Mucosa of descending colon (tissue), 3 donors: ENCODE measurements at places on chromosomes 3 and 15. TPM values are rescaled to one million over a fixed set of nuclear protein-coding genes. Genes with fewer than 3 reads are reported as not detected.

The SLC9C1 gene
- total RNA-seq, result 0.96 TPM

The DRD3 gene
- total RNA-seq, result not detected

The IQCH gene
- 3.0 TPM for total RNA-seq

The ZSCAN2 gene
- 9.4 TPM for total RNA-seq

The ATP10A gene
- 2.7 TPM for total RNA-seq

The RHCG gene
- not detected for total RNA-seq

The SERPINI2 gene
- not detected for total RNA-seq

The KCNMB2 gene
- total RNA-seq, result 0.19 TPM

The DPPA2 gene
- total RNA-seq, result not detected
